ENCODE measurements at places on chromosomes 4 and X.

GRCh38 chrX:130916636-130917422 lies 13.8 kb upstream of the ENOX2 start:
- no peak overlapping the region for H3K27ac ChIP-seq

DNA sequence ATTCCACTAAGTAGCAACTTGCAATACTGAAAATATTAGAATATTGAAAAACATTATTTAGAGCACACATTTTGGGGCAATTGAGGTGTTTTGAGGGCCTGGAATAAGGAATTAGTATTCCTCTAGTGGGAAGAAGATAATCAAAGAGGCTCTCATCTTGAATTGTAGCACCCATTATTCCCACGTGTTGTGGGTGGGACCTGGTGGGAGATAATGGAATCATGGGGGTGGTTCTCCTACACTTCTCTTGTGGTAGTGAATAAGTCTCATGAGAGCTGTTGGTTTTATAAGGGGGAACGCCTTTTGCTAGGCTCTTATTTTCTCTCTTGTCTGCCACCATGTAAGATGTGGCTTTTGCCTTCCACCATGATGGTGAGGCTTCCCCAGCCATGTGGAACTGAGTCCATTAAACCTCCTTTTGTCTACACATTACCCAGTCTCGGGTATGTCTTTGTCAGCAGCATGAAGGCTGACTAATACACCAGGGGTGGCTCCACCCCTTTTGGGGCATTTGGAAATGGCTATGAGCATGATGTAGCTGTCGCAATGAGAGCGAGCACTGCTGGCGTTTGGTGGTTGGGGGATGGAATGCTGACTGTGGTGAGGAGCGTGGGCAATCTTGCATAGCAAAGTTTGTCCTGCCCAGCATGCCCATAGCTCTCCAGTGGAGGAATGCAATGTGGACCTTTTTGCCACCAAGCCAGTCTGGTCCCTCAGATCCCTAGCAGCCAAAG lies 308.2 kb downstream of the FRMPD4 start:
- no peaks in the 10 kb centered on the region for H3K4me1 ChIP-seq
- no peak overlapping the region for H3K4me3 ChIP-seq
- H3K27ac ChIP-seq = no peak overlapping the region
- no peaks in the 10 kb centered on the region for H3K36me3 ChIP-seq

DNA sequence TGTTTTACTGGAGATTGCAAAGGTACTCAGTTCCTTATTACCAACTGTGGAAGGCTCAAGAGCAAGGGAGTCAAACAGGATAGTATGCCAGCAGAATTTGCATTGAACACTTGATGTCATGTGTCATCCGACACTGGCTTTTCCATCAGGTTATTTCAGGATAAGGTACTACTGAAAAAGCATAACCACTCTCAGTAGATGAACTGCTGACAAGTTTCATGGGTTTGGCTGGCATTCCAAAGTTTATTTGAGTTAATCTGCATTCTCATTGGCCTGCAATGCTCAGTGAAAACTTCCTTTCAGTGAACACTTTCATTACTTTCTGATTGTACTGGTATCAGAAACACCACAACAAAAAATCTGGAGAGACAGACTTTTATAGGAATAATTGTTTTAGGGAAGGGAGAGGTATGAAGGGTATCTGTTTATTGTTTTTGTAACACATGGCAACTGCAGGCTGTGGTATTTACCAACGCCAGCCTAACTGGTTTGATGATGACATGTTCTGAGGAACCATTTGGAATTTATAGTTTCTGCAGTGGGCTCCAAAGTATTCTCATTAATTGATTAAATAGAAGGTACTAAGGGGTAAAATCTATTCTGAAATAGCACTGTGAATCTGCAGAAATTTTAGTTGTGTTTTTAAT lies 345.7 kb upstream of the NR3C2 start:
- H3K4me1 ChIP-seq = no peaks in the 10 kb centered on the region
- no peak overlapping the region for H3K27ac ChIP-seq
- no peaks in the 10 kb centered on the region for H3K27me3 ChIP-seq
- H3K36me3 ChIP-seq = no peaks in the 10 kb centered on the region
- no peak overlapping the region for H3K4me3 ChIP-seq
- no peak for DNase-seq

DNA sequence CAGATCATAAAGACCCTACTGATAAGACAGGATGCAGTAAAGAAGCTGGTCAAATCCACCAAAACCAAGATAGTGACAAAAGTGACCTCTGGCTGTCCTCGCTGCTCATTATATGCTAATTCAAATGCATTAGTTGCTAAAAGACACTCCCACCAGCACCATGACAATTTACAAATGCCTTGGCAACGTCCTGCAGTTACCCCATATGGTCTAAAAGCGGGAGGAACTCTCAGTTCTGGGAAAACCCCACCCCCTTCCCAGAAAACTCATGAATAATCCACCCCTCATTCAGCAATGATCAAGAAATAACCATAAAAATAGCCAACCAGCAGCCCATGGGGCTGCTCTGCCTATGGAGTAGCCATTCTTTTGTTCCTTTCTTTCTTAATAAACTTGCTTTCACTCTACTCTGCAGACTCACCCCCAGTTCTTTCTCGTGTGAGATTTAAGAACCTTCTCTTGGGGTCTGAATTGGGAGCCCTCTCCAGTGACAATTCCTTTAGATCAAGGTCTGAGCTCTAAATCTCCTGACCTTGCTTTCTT lies 217.1 kb upstream of the STS start:
- H3K4me1 ChIP-seq = no peaks in the 10 kb centered on the region
- no peaks in the 10 kb centered on the region for H3K36me3 ChIP-seq
- no peaks in the 10 kb centered on the region for H3K27me3 ChIP-seq
- no peak overlapping the region for H3K27ac ChIP-seq
- no peak overlapping the region for H3K4me3 ChIP-seq

DNA sequence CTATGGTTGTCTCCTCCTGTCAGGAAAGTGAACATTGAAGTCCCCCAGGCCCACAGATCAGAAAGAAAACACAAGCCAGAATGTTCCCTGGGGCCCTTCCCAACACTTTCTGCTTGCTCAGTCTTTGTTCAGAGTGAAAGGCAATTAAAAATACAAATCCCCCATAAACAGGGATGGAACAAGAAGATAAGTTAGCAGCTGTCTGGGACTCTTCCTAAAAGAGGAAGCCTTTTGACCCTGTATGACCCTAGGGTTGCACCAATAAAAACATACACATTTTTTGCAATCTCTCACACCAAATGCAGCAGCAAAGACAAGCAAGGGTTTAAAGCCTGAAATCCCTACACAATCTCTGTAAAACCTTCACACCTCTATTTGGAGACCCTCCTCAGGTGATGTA lies 22.6 kb downstream of the IRF2 start:
- peaks cover 68% of the 10 kb centered on the region for H3K4me1 ChIP-seq
- no peaks in the 10 kb centered on the region for H3K27me3 ChIP-seq
- no peaks in the 10 kb centered on the region for H3K36me3 ChIP-seq
- no peak overlapping the region for H3K4me3 ChIP-seq
- DNase-seq = no peak
- no peak overlapping the region for H3K27ac ChIP-seq

- H3K27ac ChIP-seq = no peak overlapping the region
- no peak for DNase-seq
- no peak overlapping the region for H3K4me3 ChIP-seq
Observed at GRCh38 chr4:103484521-103484920, 235.3 kb downstream of the TACR3 start.

- no peaks in the 10 kb centered on the region for H3K4me1 ChIP-seq
- H3K27ac ChIP-seq = no peak overlapping the region
- DNase-seq = no peak
- H3K27me3 ChIP-seq = no peaks in the 10 kb centered on the region
Observed at GRCh38 chrX:22742174-22742573, 257.6 kb upstream of the DDX53 start.
